Neural crest cell (in vitro differentiated cells): ENCODE measurements at places on chromosomes 6 and 20.
A peak's percentile ranks its signal among the peaks of the same experiment; 100 is the strongest.

DNA sequence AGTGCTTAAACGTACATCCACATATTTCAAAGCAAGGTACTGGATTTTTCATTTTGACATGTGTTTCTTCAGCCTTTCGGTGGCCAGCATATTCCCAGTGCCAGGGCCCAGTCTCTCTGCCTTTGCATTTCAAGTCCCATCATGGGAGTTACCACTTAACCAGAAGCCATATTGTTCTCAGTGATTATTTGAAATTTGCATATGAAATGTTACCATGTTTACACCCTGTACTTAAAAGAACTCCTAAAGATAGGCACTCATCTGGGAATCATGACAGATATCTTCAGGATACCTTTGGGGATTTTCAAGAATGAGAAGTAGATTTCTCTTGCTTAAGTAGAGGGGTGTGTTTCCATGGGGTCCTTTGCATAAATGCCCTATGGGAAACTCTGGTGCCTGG, 367.5 kb downstream of the NRN1 start:
- no peak for DNase-seq

GRCh38 chr6:148226284-148226683, 116.4 kb upstream of the SASH1 start:
- no peak for DNase-seq

GRCh38 chr6:82589509-82590206, 226.0 kb downstream of the TPBG start:
- DNase-seq = no peak

DNA sequence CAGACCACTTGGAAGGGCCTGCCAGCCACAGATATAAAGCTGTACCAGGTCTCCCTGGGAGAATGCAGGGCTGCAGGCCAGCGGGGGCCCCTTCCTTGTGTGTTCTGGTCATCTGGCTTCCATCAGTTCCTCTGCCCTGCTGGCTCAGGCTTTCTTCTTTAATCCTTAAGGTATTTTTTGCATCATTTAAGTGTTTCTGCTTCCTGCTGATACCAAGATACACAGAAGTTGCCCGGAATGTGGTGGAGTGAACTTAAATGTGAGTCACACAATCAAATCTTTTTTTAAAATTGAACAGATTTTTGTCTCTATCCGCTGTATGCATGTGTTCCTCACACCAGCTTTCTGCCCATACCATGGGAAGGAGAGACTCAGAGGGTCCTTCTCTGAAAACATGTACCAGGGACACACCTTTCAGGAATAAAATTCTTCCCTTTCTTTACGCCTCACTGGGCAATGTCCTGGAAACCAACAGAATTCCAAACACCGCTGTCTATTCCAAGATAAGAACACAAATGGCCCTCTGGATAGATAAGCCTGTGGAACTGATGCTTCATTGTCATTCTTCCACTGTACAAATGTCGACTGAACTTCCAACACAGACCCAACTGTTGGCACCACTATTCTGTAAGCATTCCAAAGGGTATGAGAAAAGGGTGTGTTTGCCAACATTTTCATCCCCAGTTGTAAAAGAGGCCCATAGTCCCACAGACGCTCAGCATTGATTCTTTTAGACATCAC, 206.2 kb upstream of the MYLIP start:
- no peak for DNase-seq

- DNase-seq = peak; percentile 37
These were observed 78.3 kb upstream of the CTNNBL1 start for GRCh38 chr20:37615340-37616109.

GRCh38 chr6:106048336-106048735, 37.8 kb upstream of the PRDM1 start:
- DNase-seq = no peak

DNA sequence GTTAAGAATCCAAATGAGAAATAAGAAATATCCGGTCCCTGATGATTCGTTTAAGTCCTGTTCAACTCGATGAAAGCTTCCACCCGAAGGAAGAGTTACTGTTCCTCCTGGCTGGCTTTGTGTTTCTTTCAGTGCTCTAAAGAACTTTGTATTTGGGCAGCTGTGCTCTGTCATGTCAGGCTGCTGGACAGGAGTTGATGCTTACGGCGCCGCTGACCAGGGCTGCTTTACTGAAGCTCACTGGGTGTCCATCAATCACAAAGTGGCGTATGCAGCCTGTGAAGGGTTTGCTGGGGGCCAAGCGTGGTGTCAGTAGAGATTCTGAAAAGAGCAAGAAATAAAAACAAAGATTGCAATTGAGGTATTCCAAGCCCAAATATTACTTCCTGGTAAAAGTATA, 21.9 kb downstream of the FAM229B start:
- DNase-seq = no peak

DNA sequence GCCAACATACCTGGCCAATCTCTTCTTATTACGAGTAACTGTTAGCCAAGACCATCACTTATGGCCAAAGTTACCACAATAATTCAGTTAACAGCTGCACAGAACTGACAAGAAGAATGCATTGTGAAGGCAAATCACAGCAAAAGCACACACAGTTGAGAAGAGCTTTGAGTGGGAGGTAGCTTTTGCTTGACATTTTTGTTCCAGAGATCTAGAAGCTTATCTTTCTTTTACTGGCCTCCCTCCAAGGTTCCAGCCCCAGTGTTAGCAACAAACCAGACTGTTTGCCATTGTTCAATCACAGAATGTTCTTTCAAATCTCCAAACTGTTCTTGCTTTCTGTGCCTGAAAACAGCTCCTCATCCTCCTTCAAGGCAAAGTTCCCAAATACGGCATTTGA, 35.9 kb upstream of the IRAK1BP1 start:
- DNase-seq = no peak

DNA sequence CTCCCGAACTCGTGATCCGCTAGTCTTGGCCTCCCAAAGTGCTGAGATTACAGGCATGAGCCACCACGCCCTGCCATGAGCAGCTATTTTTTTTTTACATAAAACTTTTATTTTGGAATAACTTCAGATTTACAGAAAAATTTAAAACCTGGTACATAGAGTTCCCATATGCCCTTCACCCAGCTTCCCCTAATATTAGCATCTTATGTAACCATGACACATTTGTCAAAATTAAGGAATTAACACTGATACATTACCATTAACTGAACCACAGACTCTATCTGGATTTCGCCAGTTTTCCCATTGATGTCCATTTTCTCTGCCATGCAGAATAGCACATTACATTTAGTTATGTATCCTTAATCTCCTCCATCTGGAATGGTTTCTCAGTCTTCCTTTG, 14.3 kb upstream of the RALGAPB start:
- no peak for DNase-seq

- DNase-seq = peak; percentile 76
These were observed at the start of gene DEK for GRCh38 chr6:18264219-18264922. Gene DEK (minus strand): TSS chr6:18264530. CDS start chr6:18263987, 543 bp downstream.

DNA sequence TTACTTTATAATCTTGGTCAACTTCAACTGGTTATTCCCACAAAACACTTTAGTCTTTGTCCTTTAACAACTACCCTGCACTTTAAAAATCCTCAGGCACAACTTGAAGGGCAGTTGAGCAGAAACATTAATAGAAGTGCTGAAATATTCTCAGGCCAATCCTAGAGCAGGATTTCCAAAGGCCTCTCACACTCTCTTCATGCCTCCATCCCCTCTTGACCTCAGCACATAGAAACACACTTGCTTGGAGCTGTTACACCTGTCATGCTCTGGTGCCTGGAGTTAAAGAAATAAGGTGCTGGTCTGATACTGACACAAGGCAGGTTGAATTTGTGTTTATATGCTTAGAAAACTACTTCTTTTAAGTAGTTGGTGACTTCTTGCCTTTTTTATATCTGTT, 618.8 kb upstream of the POU3F2 start:
- no peak for DNase-seq

DNA sequence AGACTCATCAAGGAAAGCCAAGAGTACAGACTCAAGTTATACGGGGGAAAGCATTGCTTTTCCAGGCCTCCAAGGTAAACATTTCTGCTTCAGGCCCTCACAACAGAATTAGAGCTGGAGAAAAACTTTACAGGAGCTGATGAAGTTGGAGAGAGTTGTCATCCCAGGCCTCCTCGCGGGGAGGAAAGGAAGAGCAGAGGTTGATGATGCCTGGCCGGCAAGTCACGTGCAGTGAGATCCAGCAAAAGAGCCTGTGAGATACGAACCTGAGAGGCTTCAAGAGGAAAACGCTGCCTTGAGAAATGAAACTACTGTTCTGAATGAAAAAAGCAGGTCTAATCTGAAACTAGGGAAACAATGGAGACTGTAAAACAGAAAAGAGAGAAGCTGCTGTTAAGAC, 122.9 kb downstream of the FAM120B start:
- no peak for DNase-seq

DNA sequence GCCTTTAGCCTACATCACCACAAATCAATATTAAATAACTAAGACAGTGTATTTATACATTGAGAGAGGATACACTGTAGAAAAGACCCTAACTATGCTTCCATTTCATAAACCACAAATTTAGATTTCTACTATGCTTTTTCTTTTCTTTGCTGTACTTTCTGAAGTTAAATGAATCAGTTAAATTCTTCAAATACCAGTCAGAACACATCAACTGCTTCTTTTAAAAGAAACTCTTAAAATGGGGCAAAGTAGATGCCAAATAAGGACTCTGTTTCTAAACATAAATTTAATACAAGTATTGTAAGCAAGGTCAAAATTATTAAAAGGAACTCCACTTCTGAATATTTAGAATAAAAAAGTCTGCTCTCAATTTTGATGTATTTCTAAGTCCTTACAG, 76.9 kb downstream of the GMDS start:
- no peak for DNase-seq

GRCh38 chr20:56244259-56244658, 4.3 kb upstream of the MC3R start:
- DNase-seq = no peak

DNA sequence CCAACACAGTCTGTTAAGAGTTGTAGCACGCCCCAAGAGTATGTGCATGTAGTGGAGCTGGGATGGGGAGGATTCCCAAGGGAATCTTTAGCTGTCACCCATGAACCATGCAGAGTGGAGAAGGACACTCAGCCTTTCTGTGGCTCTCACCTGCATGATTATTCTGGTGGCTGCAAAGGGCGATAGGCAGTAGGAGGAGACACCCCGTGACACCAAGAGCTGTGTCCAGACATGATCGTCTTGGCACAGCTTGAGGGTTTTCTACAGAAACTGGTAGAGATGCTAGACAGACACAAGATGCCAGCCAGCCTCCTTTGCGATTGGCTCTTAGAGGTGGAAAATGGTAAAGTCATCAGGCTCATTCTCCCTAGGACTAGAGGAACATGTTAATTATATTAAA, 3.1 kb upstream of the CSE1L start:
- no peak for DNase-seq

DNA sequence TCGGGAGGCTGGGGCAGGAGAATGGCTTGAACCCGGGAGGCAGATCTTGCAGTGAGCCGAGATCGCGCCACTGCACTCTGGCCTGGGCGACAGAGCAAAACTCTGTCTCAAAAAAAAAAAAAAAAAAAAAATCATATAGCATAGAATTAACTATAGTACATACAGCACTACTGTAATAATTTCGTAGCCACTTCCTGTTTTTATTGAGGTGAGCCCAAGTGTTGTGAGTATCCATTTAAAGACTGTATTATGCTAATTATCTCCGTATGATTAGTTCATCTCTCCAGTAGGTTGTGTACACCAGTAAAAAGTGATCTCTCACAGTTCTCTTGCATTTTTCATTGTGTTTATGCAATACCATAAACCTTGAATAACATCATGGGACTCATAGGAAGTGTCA, 70.6 kb downstream of the IYD start:
- DNase-seq = no peak

DNA sequence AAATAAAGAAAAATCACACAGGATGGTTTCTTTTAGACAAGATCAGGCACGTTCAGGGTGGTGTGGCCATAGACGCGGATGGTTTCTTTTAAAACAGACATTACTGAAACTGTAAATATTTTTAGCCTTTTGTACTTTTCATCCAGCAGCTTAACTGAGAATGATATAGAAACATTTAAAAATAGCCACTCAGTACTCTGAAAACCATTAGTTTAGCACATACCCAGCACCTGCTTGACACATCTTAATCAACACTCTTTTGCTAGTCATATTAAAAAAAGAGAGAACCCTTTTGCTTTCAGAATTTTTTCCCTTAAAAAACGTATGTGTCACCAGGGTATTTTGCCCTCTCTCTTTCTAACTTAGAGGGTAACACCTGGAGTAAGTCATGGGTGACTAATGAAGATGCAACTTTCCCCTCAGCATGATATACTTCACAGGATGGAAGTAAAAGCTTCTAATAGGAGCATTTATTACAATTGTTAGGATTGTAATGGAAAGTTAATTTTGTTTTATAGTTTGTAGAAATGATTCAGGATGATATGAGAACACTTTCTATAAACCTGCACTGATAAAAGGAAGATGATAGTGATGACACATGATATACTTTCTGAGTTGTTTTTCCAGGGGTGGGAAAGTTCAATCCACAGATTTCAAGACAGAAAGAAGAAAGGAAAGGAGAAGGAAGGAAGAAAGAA, 45.2 kb downstream of the BACH2 start:
- no peak for DNase-seq

DNA sequence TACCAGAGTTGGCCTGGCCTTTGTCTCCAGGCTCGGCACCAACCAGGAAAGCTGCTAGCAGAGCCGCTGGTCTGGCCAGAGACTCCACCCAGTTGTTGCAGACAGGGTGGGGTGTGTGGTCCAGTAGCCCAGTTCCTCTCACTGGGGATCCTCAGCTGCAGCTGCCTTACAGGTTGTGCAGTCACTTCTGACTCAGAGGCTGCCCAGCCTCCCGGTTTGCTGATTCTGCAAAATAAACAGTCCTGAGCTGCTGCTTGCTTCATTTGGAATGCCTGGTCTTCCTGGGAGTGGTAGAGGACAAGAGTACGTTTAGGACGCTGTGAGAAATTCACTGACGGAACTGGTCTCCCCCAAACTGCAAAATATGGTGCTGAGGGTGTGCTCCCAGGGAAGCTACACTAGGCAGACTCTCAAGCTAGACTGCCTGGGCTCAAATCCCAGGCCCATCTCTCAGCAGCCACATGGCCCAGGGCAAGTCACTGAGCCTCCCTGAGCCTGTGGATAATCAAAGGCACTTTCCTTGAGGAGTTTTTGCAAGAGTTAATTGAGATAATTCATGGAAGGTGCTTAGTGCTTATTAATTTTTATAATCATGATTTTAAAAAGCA, 246.1 kb downstream of the TFAP2C start:
- no peak for DNase-seq

DNA sequence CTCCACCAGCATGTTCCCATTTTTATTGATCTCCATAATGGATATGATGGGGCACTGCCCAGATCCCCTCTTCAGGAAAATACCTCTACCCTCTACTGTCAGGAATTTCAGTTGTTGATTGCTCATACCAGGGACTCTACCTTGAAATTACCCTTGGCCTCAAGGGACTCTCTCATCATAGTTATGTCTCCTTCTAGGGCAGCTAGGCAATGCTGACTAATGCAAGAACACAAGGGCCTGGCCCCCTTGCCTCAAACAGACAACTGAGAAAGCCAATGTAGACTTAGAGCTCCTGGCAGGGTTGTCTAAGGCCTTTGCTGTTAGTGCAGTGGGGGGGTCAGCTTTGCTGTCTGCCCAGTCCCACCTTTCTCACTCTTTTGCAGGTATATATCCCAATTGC, 493.1 kb downstream of the BTBD3 start:
- DNase-seq = no peak

GRCh38 chr20:40945754-40946450, 82.7 kb upstream of the TOP1 start:
- DNase-seq = peak; percentile 53
